ENCODE measurements at places on chromosomes 1 and 21.

DNA sequence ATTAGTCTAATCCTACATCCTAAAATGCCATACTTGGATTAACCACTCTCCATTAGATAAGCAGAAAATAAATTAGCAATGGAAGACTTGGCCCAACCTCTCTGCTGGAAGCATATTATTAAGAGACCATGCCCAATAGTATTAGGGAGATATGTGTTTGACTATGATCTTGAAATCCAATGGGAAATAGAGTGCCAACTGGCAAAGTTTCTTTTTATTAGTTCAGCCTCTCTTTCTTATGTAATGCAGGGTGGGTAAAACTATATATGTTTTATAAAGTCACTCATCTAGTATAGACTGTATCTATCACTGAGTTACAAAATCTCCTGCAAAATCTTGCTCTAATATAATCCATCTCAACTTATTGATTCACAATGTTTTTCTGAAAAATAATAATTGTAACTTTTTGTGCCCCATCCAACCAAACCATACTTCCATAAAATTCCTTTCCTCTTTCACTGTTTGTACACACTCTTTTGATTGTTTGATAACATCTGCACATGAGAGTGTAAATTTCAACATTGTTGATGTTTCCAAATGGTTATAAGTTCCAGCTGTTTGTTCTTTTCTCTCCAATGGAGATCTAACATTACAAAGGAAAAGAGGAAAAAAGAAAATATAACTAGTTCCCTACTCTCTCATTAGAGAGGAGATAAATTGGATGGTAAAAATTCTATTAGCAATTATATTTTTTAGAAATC, 408.1 kb upstream of the ADGRL2 start:
- no peak for DNase-seq

GRCh38 chr21:45141507-45141906, 67.1 kb downstream of the ADARB1 start:
- no peak for DNase-seq

- DNase-seq = no peak
Measured at GRCh38 chr1:182569939-182570610, 19.0 kb downstream of the RNASEL start.

DNA sequence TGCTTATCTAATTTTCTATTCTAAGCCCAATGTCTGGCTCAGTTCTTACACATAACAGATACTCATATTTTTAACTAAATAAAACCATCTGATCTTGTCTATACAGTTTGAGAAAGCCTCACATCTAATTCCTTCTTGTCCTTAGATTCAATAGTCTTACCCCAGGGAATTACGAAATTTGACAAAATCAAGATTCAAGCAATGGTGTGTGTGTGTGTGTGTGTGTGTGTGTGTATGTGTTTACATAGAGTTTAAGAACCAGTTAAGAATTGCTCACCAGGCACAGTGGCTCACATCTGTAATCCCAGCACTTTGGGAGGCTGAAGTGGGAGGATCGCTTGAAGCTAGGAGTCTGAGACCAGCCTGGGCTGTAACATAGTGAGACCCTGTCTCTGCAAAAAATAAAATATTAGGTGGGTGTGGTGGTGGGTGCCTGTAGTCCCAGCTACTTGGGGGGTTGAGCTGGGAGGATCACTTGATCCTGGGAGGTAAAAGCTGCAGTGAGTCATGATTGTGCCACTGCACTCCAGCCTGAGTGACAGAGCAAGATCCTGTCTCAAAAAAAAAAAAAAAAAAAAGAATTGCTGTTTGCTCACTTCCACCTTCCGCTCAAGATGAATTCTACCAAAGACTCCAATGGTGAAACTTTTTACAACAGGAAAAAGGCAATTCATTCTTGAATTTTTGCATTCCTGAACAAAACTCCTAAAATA, 6.2 kb downstream of the WDR64 start:
- DNase-seq = no peak

Measured in tibial nerve (tissue), 4 donors.